ENCODE measurements at places on chromosomes 2 and 18.

DNA sequence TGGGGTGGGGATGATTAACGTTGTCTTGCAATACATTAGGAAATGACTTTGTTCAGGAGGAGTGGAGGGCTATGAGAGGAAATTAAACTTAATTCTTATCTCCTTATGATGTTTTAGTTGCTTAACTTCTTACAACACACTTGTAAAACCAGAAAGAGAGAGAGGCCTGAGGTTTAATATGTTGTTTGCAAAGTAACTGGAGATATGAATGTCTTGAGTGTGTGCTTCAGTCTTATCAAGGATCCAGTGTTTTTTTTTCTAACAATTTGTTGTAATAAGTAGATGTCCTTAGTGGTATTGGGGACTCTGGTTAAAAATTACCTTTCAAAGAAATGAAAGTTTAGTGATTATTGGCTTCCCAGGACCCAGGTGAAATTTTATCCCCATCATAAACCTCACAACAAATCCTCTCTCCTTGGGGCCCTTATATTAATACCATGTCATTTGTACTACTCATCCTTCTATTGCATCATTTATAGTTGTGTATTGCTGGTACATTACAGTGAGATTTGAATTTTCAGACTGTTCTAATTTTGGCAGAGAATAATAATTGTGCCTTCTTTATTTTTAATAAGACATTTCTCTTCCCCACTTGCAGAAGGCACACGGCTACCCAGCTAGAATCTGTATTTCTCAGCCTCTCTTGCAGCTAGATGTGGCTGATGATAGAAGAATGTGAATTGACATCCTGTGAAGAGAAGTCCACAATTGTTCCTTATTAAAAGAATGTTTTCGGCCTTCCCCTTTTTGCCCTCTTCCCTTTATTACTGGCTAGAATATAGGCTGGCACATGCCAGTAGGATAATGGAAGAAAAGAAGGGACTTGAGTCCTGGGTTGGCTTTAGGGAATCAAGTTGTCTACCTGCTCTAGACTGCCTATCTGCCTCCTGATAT, 91.9 kb upstream of the CXCR4 start:
- no peak for DNase-seq

GRCh38 chr18:9741793-9742523, 33.9 kb downstream of the RAB31 start:
- DNase-seq = no peak

- no peak for DNase-seq
These were observed 5.0 kb upstream of the CIDEA start for GRCh38 chr18:12248926-12249720.

- no peak for DNase-seq
These were observed 35.6 kb downstream of the SLC25A12 start for GRCh38 chr2:171858397-171858958.

- no peak for DNase-seq
These were observed 27.9 kb downstream of the EPG5 start for GRCh38 chr18:45939236-45939635.

- peak; percentile 0 for DNase-seq
These were observed 12.5 kb downstream of the ITGA6 start for GRCh38 chr2:172439911-172440310.

- DNase-seq = peak; percentile 52
These were observed 33.5 kb downstream of the LOXHD1 start for GRCh38 chr18:46623541-46623940.

DNA sequence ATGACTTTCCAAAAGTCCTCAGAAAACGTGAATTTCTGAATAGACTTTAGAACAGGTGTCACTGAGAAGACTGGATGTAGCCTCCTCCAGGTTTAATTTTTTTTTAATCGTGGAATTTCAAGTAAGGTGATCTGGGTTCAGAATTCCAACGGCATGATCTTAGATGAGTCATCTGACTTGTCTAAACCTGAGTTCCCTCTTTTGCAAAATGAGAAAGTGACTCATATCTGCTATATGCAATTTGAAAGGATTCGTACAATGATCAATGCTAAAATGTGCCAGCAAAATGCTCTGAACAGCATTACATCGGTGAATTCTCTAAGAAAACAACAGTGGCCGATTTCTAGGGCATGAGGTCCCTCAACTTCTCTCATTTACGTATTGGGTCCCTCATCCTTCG, 69.1 kb upstream of the ZNF516 start:
- peak; percentile 73 for DNase-seq

DNA sequence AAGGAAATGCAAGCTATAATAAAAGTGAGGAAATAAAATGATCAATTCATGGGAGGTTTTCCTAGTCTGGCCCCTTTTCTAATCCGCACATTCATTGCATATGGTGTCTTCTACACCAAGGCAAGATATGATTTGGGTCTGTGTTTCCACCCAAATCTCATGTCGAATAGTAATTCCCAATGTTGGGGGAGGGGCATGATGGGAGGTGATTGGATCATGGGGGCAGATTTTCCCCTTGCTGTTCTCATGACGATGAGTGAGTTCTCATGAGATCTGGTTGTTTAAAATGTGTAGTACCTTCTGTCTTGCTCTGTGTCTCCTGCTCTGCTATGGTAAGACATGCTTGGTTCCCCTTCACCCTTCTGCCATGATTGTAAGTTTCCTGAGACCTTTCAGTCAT, 315.4 kb downstream of the CYRIA start:
- no peak for DNase-seq

DNA sequence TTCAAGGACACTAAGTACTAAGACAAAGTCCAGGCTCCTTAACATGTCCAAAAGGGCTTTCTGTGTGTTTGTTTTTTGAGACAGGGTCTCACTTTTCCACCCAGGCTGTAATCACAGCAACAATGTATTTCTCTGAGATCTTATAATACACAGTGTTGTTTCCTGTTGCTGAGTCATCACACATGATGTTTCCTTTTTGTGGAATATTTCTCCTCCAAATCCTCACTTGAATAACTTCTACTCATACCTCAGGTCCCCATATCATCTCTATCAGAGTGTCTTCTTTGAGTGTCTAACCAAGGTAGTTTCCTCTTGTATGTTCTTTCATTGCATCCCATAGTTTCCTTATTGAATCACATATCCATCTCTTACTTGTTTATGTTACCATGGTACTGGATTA, 632.0 kb upstream of the PIK3C3 start:
- DNase-seq = no peak

- DNase-seq = no peak
These were observed 194.5 kb upstream of the LRRTM1 start for GRCh38 chr2:80499095-80499494.

GRCh38 chr18:6644836-6645627, 84.5 kb upstream of the ARHGAP28 start:
- no peak for DNase-seq

DNA sequence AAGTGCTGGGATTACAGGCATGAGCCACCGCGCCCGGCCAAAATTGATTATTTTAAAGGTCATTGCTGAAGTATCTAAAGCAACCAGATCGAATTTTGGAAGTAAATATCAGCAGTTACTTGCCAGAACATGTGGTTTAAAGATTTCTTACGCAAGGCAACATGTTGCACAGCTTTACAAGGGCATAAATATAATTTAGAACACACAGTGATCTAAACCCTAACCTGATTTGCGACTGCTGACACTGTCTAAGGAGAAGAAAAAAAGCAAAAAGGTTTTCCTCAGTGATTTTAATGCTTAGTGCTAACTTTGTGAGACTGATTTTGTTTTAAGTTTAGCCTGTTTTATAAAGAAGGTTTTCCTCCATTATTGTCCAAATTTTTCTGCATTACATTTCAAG, 569.9 kb upstream of the LINC00305 start:
- DNase-seq = no peak

DNA sequence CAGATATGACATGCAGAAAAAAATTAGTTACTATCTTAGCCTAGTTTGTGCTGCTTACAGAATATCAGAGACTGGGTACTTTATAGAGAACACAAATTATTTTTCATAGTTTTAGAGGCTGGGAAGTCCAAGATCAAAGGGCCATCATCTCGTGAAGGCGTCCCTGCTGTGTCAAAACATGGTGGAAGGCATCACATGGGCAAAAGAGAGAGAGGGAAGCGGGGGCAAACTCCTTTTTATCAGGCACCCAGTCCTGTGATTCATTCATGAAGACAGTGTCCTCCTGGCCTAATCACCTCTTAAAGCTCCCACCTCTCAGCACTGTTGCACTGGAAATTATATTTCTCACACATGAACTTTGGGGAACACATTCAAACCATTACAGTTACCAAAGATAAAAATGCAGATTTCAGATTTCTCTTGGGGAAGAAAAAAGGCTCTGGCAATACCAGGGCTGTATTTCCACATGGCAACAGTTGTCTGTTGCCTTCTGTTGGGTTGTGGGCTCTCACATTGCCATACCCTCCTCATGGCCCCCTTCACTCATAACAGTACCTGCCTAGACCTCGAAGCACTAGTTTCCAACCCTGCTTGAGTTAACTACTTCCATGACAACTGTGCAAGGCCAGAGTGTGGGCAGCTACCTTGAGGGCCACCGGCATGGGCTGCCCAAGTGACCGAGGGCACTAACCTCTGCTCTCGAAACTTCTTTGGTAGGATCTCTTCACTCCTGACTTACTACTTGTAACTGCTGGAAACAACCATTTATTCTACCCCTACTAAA, 2.7 kb upstream of the ACTR3 start:
- DNase-seq = peak; percentile 48

GRCh38 chr18:10518595-10519255, 7.1 kb upstream of the NAPG start:
- DNase-seq = peak; percentile 51

DNA sequence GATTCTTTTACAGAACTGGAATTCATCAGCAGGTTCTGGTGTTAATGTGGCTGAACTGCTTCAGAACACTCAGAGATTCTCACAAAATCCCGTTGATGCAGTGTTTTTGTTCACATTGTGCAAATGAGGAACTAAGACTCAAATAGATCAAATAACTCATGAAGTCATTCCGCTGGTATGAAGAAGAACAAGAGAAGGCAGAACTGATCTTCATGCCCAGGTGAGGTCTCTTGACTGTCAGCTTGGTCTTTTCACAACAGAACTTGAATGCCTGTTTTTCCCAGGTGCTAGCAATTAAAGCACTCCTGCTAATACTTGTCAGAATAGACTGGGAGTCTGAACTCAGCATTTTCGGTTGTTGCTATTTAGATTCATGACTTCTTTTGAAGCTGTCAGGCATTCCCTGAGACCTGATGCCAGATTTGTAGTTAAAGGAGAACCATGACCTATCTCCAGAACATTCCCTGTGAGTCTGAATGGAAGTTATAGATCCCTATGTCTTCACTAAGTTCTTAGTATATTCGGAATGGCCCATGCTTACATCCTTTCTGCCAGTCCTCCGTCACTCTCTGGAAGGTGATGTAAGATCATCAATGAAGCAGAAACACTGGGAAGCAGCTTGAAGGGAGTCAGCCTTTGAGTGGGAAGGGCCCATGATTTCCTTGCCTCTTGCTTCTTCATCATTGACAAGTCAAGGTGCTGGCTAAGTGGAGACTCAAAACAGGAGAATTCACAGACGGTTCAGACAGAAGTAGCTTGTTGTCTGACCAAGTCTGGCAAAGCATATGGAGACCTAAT, 155.7 kb downstream of the MTCL1 start:
- no peak for DNase-seq

- DNase-seq = no peak
These were observed 1402.0 kb upstream of the PIK3C3 start for GRCh38 chr18:40553029-40553428.

- DNase-seq = no peak
These were observed 8.0 kb downstream of the SFXN5 start for GRCh38 chr2:73063472-73063871.

GRCh38 chr2:216205486-216205885, 96.3 kb downstream of the XRCC5 start:
- DNase-seq = peak; percentile 70

GRCh38 chr2:211449819-211450218, 893.4 kb downstream of the CPS1 start:
- no peak for DNase-seq

- no peak for DNase-seq
These were observed 707 bp upstream of the DGUOK start for GRCh38 chr2:73925853-73926492.

- peak; percentile 79 for DNase-seq
These were observed 2.7 kb downstream of the TNS1 start for GRCh38 chr2:218000136-218000535.

DNA sequence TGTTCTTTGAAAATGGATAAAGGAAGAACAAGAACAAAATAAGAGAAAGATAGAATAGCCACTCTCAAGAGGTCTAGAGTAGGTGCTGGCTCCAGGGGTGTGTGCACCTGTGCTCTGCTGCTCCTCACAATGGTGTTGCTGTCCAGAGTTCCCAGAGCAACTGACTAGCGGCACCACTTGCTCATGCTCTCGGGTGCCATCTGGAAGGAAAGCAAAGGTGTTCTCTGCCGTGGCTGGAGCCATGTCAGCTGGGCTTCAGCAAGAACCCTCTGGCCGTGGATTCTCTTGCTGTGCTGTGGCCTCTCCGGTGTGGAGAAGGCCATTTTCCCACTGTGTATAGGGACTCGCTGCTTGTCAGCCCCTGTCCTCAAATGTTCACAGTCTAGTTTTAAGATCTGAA, 114.6 kb upstream of the TEX51 start:
- DNase-seq = no peak

DNA sequence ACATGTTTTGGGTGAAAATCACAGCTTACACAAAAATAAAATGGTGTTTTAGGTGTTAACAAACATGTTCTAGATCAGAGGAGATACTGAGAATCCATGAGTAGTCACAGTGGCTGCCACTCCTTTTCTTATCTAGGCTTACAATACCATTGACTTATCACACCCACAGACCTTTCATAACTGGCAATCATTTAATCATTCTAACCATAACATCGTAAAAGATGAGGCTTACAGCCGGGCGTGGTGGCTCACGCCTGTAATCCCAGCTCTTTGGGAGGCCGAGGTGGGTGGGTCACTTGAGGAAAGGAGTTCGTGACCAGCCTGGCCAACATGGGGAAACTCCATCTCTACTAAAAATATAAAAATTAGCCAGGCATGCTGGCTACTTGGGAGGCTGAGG, 18.8 kb upstream of the SERPINB5 start:
- DNase-seq = no peak

DNA sequence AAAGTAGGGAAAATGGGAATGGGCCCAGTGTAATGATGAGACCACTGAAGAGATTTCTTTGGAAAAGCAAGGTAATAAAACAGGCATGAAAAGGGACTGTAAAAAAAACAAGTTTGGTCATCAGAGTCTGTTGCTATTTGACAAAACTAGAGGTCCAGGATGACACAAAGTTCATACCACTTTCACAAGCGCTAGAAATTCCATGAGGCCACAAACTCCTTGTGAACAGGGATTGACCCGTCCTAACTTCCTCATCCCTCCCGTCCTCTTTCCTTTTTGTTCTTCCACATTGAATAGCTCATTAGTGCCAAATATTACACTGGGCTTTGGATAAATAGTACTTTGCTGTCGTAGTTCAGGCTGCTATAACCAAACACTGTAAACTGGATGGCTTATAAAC, 188.8 kb upstream of the EPC2 start:
- DNase-seq = no peak

DNA sequence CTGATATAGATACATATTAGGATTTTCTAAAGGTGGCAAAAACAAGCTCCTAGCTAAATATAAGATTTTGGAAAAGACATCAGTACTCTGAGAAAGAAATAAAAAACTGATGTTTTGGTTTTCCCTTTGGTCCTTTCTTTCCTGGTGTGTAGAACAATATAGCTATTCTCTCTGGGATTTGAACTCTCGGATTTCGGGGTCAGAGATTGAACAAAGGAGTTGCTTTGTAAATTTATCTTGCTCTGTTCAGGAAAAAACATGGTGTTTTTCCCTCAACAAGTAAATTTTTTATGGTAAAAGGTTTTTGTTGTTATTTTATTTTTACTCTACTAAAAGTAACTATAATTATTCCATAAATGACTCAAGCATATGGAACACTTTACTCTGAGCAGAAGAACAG, 889.3 kb downstream of the ERBB4 start:
- DNase-seq = no peak

GRCh38 chr2:98419977-98420725, 24.5 kb upstream of the INPP4A start:
- peak; percentile 7 for DNase-seq
